ENCODE measurements at places on chromosomes 5 and 9.

DNA sequence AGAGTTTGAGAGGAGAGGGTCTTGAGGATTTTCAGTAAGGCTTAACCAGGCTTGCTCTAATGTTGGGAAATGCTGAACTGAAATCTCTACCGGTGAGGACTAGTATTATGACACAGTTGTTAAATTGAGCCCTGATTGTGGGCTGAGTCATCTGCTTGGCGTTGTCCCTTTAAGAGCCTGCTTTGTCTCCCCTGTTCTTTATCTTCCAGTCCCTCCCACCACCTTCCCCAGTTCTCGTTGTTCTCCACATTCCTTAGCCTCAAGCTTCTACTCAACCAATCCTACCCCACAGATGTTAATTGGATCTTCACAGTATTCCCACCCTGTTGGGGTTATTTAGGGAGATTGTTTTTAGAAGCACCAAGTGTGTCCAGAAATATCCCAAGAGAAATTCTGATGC, 57.6 kb downstream of the ANKRD55 start:
- DNase-seq: no peak

- no peak for DNase-seq
These were observed 74.5 kb downstream of the XRCC4 start for GRCh38 chr5:83151821-83152220.

DNA sequence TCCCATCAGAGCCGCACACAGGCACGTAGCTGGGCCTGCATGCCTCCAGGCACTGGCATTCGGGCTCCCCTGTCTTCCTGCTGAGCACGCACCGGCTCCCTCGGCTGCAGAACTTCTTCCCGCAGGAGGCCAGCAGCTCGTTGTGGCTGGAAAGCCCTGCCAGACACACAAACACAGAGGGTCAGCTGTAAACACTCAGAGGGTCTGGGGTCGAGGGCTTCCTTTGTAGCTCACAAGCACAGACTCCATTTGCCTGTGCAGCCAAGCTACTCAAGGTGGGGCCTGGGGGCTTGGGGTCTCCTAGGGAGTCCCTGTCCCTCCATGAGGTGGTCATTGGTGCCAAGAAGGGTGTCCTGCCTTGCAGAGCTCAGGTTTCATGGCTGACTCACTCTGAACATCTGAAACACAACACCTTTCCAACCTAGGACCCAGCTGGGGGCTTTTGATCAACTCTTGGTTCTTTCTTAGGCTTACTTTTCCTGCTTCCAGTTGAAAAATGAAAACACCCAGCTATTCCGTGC, 211.4 kb downstream of the FSTL4 start:
- DNase-seq: no peak

DNA sequence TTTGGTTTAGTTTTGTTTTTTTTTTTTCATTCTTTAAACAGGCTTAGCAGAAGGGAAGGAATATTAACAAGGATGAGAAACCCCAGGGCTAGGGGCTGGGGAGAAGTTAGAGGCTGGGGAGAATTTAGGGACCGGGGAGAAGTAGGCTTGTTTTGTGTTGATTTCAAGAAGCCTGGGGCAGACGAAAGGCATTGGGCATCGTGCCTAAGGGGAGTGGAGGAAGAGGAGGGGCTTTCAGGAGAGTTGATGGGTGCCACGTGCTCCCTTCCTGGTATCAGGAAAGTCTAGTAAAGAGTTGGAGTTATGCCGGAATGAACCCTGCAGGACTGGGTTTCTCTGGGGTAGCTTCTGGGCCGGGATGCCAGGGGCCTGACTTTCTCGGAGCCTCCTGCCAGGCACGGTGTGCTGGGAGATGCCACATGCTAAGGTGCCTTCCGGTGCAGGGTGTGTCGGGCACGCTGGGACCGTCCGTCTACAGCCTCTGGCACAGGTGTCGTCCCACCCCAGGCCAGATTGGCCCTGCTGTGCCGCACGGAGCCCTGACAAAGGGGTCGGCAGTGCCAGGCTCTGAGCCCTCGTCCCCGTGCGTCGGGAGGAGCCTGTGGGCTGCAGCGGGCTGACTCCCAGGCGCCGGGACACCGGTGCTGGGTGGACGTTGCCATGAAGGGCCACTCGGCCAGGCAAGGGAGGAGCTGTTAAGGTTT, 159.9 kb downstream of the OLFM1 start:
- no peak for DNase-seq

DNA sequence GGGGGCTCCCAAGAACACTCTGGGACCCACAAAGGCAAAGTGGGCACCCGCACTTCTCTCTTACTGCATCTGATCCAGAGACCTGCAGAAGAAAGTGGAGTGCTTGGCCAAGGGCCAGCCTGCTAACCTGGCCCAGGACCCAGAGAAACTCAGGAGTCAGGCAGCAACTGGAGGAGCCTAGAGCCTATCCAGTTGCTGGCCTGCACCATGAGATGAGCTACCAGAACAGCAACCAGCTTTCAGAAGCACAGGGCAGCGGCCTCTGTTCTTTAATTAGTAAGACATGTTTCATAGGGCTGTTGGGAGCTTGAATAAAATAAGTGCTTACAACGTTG, 298.3 kb downstream of the GADD45G start:
- no peak for DNase-seq

GRCh38 chr5:174320051-174320450, 274.5 kb downstream of the NSG2 start:
- no peak for DNase-seq

DNA sequence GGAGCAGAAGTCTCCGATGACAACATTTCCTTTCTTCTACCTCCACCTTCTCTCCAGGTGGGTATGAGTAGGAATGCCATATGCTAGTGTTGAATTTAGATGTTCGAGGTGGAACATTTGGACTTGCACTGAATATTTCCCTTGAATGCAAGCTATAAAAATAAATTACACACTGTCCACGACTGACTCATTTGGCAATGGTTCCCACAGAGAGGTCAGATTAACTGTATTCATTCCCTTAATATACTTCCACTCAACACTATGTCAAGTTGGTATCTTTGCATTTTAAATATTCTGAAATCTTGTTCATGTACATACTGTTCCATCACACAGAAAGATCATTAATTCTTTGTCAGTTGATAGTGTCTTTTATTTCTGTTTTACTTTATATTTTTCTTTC, 222.6 kb upstream of the PIK3R1 start:
- DNase-seq: no peak

DNA sequence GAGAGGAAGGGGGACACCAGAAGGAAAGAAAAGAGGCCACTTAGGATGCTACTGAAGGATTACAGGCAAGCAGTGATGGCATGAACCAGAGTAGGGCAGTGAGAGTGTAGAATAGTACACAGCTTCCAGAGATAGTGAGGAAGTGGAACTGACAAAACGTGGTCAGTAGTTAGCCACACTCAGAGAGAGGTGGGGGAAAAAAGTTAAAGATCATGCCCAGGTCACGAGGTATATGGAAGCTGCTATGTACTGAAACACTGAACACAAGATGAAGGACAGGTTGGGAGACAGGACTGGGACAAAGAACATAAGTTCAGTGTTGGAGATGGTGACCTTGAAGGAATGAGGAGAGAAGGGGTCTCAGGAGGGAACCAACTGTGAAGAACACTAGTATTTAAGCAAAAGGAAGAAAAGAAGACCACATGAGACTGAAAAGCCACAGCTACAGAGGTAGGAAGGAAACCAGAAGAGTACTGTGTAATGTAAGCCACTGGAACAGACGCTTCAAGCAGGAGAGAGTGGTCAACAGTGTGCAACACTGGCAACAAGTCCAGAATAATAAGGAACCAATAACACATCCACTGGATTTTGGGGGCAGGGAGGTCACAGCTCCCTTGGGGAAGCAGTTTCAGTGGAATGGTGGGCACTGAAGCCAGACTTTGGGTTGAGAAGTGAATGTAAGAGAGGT, 45.5 kb downstream of the ELL2 start:
- DNase-seq: no peak

- DNase-seq: no peak
These were observed 68.5 kb downstream of the EPB41L4A start for GRCh38 chr5:112350626-112351025.

- peak; percentile 42 for DNase-seq
These were observed 223.5 kb upstream of the DAB2 start for GRCh38 chr5:39648085-39648847.

DNA sequence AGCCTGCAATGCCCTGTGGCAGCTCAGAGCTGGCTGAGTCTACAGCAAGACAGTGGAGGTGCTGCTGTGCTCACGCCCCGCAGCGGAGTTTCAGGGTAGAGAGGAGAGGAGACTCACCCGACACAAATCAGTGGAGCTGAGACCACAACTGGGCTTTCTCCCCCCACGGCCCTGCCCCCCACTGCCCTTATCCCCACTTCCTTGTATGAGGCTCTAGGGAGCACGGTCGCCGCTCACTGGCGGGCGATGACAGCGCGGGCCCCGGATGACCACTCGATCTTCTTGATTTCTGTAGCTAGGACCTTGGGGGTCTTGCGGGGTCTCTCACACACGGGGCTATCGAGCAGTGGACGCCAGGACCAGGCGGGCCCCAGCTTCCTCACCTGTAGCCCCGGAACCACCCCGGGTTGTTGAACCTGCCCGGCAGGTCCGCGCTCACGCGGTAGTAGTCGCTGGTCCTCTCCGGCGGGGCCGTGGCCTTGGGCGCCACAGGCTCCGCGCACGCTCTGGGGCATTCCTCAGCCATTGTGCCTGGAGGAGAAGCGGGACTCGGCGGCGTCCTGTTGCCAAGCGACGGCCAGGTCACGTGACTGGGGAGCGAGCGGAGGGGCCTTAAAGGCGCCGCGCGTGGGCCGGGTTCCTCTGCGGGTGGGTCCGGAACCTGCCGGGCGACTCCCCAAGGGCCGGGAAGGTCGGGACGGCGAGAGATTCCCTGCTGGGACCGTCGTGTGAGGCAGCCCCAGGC, 984 bp upstream of the MRPS2 start:
- DNase-seq: no peak

DNA sequence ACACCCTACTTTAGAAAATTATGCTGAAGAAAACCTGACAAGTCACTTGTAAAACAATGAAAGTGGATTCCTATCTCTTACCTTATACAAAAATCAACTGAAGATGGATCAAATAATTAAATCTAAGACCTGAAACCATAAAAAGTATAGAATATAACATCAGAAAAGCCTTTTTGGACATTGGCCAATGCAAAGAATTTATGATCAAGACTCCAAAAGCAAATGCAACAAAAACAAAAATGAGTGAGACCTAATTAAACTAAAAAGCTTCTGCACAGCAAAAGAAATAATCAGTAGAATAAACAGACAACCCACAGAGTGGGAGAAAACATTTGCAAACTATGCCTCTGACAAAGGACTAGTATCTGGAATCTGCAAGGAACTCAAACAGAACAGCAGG, 303.0 kb upstream of the CDH9 start:
- no peak for DNase-seq

GRCh38 chr5:12399868-12400267, 495.6 kb upstream of the CTNND2 start:
- no peak for DNase-seq

DNA sequence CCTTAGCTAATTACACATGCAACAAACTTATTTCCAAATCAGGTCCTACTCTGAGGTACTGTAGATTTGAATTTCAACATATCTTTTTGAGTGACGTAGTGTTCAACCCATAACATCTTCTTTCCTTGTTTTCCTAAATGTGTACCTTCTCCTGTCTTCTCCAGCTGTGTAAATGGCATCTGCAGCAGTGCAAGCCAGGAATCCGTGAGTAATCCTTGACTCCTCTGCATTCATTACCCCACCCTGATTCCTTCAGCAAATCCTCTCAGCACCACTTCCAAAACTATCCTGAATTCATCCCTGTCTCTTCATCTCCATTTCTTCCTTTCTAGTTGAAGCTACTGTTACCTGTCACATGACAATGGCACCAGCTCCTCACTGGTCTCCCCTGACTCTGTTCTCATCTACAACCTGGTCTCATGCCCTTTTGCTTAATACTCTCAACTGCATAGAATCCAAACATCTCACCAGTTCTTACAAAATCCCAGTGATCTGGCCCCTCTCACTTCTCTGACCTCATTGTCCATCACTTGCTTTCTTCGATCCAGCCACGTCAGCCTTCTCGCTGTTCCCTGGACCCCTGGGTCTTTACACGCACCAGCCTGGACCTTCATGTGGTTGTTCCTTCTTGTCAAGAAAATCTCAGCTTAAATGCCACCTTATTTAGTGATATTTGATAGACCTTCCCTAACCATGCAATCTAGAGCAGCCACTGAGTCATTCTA, 14.6 kb upstream of the TRAF1 start:
- DNase-seq: no peak

- no peak for DNase-seq
These were observed 27.6 kb downstream of the TCF7 start for GRCh38 chr5:134142052-134142451.

GRCh38 chr9:34179213-34180136, 632 bp downstream of the UBAP1 start:
- DNase-seq: no peak

DNA sequence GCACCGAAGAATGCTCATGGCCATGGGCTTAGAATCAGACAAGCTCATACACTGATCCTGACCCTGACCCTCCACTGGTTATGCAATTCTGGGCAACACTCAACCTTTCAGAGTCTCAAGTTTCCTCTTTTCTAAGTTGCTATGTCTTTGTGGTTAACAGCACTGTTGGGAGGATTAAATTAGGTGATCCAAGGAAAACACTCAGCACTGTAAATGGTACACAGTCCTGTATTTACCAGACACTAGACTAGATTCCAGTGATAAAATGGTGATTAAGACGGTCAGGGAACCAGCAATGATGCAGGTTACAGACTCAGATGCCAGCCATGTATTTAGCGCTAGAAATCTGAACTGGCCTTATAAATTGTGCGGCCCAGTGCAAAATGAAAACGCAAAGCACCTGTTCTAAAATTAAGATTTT, 8.1 kb downstream of the ARL15 start:
- DNase-seq: no peak

DNA sequence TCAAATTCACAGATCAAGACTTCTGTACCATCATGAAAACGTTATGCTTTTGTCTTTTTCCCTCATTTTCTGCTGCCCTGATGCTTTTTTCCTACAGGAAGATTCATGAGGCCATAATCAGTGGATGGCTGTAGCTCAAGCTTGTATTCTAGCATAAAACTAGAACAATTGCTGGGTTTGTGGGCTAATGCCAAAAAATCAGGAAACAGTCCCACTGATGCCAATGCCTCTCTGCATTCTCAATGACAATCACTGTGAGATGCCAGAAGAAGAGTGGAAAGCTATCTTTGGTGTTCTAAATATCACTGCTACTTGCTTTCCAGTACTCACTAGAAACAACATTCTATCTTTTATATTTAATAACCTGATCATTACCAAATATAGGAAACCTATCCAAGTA, 33.3 kb upstream of the FAM170A start:
- DNase-seq: no peak

DNA sequence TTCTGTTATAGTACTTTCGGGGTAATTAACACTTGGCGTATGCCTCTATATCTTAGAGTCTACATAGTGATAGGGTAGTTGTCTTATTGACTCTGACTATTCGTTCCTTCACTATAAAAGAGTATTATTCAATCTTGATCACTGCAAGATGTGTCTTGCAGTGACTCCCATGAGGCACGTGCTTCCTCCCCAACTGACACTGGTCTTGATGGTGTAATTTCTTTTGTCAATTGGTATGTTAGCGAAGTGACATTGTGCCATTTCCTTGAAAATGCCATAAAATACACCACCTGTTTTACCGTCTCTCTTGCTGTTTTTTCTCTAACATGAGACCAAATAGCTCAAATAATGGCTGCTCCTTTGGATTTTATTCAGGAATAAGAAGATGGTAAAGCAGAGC, 1314.1 kb upstream of the CDH6 start:
- DNase-seq: no peak

GRCh38 chr9:137432687-137433348, 8.3 kb downstream of the ENTPD8 start:
- no peak for DNase-seq
